NCI-H187 (cell line): ENCODE measurements at places on chromosomes 2 and 18.
A peak's percentile ranks its signal among the peaks of the same experiment; 100 is the strongest.

GRCh38 chr18:77059294-77059916 is 73.2 kb downstream of the MBP start:
- DNase-seq, result no peak

DNA sequence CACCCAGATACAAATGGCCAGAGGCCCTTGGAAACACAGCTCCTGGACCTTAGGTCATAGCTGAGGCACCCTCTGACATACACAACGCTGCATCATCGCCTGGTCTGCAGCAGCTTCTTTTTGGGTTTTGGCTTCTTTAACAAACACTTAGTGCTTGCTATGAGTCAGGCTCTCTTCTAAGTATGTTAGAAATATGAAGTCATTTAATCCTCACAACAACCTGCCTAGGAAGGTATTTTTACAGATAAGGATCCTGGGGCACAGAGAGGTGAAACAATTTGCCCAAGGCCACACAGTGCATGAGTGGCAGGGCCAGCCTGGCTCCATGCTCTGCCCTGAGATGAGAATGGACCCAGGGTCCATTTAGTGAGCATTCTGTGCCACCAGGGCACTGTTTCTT is 96.6 kb downstream of the TMEM17 start:
- no peak for DNase-seq

- no peak for DNase-seq
Measured at GRCh38 chr2:216792222-216793021, 67.4 kb downstream of the TNP1 start.

- no peak for DNase-seq
Measured at GRCh38 chr2:230807729-230808128, 57.0 kb upstream of the ITM2C start.

- peak; percentile 7 for DNase-seq
Measured at GRCh38 chr2:67612576-67613042, 215.5 kb downstream of the ETAA1 start.

DNA sequence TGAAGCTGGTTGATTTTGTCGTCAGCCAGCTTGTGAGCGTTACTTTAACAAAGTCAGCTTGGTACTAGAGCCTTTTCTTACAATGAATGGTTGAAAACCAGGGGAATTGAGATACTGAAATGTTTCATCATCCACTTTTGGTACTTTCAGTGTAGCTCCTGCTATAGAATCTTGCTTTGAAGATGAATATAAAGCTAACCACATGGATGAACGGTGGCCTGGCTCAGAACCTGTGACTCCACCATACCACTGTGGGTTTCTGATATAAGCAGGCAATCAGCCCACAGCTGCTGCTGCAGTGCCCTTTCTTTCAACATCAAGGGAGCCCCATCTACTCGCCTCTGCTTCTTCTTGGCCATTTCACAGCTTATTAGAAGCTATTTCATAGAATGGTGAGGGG is 53.2 kb upstream of the GPR45 start:
- DNase-seq, result no peak

- DNase-seq, result no peak
Measured at GRCh38 chr2:182142062-182142461, 156.4 kb downstream of the PPP1R1C start.

DNA sequence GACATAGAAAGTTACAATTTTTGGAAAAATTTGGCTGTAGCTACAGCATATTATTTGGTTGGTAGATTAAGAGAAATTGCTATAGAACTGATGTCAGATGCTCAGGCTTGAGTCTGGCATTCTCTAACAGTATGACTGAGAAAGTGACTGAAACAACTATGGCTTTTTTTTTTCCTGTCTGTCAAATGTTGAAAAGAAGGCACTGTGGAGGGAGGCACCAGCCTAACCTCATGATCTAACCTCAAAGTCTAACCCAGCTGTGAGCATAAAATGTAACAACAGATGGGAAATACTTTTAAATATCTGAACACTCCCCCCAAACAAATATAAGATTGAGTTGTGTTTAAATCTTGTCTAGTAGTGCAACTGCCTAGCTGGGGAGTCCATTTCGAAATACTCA is 629.1 kb downstream of the LRP1B start:
- DNase-seq, result no peak

- DNase-seq, result no peak
Measured at GRCh38 chr2:181989099-181989498, 3.4 kb downstream of the PPP1R1C start.

- no peak for DNase-seq
Measured at GRCh38 chr2:30422444-30423040, 24.5 kb upstream of the LCLAT1 start.

GRCh38 chr18:22974001-22974400 is 40.9 kb downstream of the RBBP8 start:
- DNase-seq, result no peak
